Substantia nigra (tissue), 51 donors: ENCODE measurements at places on chromosomes 7 and 10.
A peak's percentile ranks its signal among the peaks of the same experiment; 100 is the strongest.

GRCh38 chr10:71634531-71635164, 84.9 kb downstream of the C10orf105 start:
- no peak for DNase-seq

DNA sequence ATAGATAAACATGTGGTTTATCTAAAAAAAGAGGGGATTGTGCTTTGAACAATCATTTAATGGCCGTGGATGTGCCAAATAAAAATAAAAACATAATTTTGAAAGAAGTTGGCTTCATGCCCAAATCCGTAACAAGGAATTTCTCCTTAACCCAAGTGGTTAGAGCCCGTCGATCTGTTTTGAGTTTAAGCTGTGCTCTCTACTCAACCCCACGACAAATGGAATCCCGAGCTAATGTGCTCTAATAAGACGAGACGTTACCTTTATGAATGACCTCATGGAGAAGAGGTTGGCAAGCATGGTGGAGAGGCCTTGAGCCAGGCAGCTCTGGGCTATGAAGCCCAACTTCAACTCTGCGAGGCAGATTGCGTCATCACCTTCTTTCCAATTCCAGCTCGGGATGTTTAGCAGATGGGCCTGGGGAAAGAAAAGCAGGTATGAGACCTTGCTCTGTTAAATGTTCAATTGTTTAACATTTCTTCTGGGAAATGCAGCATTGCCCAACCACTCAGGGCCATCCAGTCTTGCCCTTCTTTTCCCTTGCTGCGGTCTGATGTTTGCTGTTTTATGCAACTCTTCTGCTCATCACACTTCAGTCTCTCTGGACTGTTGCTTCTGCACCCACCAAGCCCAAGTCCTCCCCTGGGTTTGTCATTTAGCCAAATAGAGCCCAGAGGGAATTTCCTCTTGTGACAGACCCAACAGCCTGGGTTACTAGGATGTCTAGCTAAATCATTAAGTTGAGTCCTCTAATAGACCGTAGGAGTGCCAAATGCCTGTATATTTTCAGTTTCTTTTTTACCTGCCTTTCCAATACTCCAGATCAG, 564.6 kb downstream of the KCNMA1 start:
- no peak for DNase-seq

GRCh38 chr7:86653919-86654659, 10.4 kb downstream of the GRM3 start:
- peak; percentile 16 for DNase-seq

DNA sequence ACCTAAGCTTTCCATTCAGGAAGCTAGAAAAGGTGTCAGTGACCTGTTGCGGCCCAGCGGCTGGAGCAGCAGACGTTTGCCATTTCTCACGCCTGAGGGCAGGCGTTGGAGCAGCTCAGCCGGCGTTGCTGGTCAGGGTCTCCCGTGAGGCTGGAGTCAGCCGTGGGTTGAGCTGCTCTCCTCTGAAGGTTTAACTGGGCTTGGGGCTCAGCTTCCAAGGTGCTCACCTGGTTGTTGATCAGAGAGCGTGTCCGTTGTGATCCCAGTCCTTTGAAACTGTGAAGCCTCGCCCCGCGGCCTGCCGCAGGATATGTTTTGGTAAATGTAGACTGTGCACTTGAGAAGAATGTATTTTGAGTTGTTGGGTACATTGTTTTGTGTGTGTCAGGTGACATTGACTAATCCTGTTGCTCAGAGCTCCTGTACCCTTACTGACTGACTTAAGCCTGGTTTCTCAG, 20.6 kb upstream of the PWWP2B start:
- DNase-seq: no peak

DNA sequence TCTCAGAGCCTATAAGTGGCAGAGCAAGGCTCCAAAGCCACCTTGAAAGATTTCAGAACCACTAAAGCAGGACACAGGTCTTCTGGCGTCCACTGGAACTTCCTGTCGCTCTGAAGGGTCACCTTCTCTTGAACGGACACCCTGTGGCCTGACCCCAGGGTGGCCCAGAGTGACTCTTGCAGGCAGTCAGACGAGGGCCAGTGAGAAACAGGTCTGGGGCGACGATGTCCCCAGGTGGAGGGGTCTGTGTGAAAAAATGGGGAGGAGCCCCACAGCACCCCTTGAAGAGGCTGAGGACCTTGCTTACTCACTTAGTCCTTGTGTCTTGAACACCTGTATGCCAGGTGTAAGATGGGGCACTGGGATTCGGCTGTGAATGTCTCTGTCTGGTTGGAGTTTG, 946 bp upstream of the RASGEF1A start:
- no peak for DNase-seq

GRCh38 chr10:103685880-103686669, 169.3 kb downstream of the SH3PXD2A start:
- peak; percentile 40 for DNase-seq

GRCh38 chr7:135210888-135211178, 493 bp downstream of the WDR91 start:
- DNase-seq: no peak

GRCh38 chr7:12635830-12636229, 51.6 kb upstream of the ARL4A start:
- no peak for DNase-seq

GRCh38 chr10:14548474-14548873, 217.8 kb upstream of the FRMD4A start:
- DNase-seq: no peak

DNA sequence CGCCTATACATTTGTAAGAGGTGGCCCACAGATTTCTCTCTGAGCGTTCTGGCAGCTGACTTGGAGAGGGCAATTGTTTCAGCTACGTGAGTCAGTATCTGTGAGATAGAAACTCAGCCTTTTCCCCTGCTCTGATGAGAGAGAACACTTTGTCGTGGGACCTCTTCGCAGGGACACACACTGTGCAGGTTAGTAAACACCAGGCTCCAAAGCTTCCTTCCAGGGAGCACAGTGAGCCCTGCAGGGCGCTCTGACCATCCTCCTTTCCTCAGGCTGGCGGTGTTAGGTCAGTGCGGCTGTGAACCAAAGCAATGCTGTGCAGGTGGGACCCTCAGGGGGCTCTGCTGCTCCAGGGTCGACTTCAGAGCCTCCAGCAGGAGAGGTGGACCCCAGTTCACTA, 152.2 kb upstream of the TCF7L2 start:
- DNase-seq: no peak

DNA sequence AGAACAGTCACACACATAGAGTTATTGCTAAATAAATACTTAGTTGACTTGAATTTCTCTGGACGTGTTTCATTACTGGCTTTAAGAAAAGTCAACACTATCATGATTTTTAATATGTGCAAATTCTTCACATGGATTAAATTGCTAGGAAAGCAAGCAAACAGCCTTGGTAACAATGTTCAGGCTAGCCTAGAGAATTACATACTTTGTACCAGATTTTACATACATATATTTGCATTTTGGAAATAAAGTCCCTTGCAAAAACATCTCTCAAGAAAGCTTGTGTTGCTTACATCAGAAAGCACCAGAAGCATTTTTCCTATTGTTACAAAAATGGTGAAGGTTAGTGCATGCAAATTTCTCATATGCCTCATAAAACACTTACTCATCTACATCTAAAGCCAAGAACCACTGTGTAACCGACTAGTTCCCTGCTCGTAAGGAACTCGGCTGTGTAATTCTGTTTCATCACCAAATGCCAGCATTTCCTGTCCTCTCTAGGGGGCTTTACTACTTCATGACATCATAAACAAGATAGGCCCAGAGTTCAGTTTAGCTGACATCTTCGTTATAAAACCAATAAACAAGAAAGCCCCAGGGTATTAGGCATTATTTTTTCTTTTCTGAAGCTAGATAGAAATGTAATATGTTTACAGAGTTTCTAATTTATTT, 87.8 kb downstream of the CFAP58 start:
- DNase-seq: no peak

DNA sequence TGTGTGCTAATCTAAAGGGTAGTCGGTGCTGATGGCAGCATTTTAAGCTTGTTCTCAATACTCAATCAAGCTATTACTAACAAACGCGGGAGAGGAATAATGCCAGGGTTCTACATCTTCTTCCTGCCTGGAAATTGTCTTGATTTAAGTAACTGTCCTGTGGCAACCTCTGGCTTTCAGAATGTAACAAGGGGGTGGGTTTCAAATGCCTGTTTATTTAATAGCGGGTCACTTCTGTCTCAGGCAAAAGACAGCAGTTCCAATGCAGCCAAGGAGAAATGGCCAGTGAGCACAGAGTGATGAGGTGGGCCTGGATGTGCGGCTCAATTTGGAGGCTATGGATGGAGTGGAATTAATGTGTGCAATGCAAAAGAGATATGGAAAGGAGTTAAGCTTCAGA, 692.4 kb downstream of the KCNMA1 start:
- DNase-seq: no peak

- no peak for DNase-seq
Observed at GRCh38 chr7:46679671-46680070, 758.6 kb upstream of the IGFBP3 start.

DNA sequence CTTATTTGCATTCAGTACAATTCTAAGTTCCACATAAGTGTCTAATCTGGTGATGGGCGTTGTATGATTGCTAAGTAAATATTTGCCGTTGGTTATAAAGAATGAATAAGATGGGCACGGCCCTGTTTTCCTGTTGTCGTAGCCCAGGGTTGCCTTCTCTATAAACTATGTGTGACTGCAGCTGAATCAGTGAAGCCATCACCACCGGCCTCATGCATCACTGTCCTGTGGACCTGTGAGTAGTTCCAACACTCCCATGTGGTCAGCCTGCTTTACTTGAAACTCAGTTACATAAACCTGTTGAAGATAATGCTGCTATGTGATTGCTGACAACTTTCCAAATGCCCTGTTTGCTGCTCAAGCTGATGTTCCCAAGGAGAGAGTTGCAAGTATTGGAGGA, 21.6 kb upstream of the KLF6 start:
- no peak for DNase-seq

DNA sequence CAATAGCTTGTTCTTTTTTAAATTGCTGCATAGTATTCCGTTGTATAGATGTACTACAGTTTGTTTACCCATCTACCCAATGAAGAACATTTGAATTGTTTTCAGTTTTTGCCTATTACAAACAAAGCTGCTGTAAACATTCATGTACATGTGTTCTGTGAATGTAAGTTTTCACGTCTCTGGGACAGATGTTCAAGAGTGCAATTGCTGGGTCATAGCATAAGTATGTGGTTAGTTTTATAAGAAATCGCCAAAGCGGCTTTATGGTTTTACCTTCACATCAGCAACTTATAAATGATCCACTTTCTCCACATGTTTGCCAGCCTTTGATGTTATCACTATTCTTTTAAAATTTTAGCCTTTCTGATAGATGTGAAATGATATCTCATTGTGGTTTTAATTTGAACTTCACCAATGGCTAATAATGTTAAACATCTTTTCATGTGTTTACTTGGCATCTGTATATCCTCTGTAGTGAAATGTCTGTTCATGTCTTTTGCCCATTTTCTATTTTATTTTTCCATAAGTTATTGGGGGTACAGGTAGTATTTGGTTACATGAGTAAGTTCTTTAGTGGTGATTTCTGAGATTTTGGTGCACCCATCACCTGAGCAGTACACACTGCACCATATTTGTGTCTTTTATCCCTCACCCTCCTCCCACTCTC, 73.5 kb downstream of the TBXAS1 start:
- no peak for DNase-seq

DNA sequence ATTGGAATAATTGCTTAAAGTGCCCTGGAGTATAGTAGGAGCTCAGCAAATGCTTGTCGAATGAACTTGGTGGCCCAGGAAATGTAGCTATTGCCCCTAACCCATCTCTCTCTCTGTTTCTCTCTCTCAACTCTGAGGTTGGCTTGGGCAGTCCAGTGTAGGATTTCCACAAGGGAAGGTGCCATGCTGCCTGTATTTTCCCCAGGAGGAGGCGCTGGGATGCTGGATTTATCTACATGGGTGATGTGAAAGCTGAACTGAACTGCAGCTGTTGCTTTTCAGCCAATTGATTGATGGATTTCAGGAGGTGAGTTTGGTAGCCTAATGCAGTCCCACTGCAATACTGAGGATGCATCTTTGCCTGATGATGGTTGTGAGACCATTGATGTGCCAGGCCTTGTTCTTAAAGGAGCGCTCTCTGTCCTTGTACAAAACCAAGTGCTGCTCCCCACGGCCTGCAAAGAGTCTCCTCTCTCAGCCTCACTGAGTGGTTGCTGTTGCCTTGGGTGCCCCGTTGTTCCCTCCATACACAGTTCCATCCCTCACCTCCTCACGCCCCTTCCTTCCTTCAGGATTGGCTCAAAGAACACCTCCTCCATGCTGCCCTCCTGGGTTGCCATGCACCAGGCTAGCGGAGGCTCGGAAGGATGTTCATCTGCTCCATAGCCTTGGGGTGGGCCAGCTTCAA, 200.6 kb downstream of the GLRX3 start:
- DNase-seq: no peak

DNA sequence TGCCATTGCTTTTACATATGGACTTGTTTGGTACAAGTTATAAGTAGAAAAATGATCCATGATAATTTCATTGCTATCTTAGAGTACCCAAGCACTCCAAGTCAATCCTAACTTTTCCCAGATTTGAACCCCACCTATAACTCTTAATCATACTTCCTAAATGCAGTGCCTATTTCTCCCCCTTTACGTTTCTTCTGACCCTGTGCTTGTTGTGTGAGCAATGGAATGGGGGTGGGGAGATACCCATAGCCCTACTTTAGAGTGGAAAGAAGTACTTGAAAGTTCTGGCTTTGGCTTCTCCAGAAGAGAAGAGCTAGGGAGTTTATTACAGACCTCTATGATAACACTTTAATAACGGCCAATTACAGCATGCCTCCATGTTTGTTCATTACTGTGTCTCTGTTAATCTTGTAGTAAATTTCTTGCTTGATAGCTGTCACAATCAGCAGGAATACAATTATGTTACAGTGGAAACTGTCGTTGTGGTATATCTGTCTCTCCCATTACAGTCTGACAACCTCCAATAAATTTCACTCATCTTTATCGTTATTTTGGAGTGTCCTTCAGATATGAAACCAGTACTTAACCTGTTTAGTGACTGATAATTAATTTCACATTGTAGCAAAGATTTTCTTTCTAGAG, 34.0 kb downstream of the CNPY1 start:
- no peak for DNase-seq

DNA sequence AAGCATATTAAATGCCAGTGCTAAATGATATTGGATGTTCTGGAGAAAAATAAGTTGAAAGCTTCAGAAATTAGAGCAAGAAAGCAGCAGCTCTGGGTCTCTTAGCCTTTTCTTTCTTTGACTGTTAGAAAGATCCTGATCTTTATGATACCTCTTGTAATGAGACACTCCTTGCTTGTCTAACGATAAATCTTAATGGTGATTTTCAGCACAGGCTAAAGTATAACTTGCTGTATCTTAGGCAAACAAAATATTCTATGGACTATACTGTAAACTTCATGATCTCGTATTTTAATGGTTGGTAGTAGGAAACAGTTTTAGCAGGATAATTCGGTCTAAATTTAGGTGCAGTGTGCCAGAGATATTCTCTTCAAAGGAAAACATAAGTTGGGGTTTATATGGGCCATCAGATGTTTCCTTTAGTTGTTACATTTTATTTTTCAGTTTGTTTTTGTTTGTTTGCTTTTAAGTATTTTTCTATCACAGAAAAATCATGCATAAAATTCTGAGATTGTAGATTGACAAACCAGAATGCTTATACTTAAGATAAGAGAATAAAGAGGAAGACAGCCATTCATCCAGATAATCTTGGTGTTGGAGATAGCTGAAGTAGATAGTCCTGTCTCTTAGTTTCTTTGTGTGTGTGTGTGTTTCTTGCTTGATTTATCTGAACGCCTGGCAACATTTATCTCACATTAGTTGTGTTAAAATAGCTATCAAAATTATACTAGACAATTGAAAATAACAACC, 4.7 kb downstream of the CASD1 start:
- DNase-seq: no peak

GRCh38 chr10:15176269-15176668, 7.8 kb upstream of the NMT2 start:
- DNase-seq: no peak

- DNase-seq: no peak
Observed at GRCh38 chr10:114526126-114526503, 121.8 kb upstream of the AFAP1L2 start.
